ENCODE measurements at places on chromosomes 13 and 19. TPM values are rescaled to one million over a fixed set of nuclear protein-coding genes. Genes with fewer than 3 reads are reported as not detected.
A peak's percentile ranks its signal among the peaks of the same experiment; 100 is the strongest.

The KLF12 gene
- total RNA-seq: 30.9 TPM

The ZNF90 gene
- total RNA-seq: 2.4 TPM

The HCN2 gene
- total RNA-seq: 0.19 TPM

The GPR183 gene
- total RNA-seq: 25.3 TPM

The SPACA6 gene
- total RNA-seq: 37.3 TPM

The ZNF177 gene
- total RNA-seq: 2.0 TPM

The EFNB2 gene
- total RNA-seq: 24.8 TPM

DNA sequence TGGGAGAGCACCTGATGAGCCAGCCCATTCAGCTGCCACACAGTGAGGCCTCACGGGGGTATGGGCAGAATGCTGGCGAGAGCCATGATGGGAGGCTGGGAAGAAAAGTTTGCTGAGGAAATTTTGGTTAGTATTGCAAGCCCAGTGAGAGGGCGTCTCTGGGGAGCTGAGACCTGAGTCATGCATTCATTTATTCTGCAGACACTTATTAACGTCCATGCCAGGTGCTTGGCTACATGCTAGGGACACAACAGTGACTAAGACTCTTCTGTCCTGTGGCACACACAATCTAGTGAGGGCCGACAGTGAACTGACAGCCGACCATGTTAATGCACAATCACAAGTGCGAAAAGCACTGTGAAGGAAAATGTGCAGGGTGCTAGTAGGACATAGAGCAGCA, 27.2 kb downstream of the WDR62 start:
- no peak overlapping the region for H3K27ac ChIP-seq
- no peak for DNase-seq
- no peaks in the 10 kb centered on the region for H3K4me1 ChIP-seq
- no peak overlapping the region for H3K4me3 ChIP-seq
- H3K27me3 ChIP-seq: no peaks in the 10 kb centered on the region

GRCh38 chr13:93729383-93729782, 502.8 kb downstream of the GPC6 start:
- H3K27me3 ChIP-seq: no peaks in the 10 kb centered on the region
- H3K4me3 ChIP-seq: no peak overlapping the region
- DNase-seq: no peak
- peaks cover 3% of the 10 kb centered on the region for H3K4me1 ChIP-seq

DNA sequence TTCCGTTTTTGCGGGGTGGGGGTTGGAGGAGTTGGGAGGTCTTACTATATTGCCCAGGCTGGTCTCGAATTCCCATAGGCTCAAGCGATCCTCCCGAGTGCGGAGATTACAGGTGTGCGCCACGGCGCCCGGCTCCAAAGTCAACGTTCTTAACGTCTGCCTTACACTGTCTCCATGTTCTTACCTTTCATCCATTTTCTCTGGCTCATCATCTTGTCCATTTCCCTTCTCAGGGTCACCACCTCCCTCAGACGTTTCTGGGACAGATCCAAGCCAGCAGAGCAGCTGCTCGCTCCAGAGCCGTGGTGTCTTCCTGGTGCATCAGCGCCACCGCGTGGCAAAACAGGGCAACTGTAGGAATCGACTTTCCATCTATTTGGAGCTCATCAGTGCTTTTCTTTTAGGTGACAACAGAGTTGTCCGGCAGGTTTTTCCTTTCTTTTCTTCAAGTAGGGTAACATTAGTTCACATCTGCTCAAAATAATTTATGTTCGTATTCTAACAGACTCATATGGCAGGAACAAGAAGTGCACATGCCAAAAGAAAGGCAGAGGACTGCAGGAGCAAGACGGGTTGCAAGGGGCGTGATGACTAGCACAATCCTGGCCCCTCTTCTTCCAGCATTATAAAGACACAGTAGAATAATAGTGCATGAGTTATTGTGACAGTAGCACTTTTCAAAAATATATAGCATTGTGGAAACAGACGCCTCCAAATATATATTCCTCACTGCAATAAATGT, 103.1 kb upstream of the ABCC4 start:
- no peaks in the 10 kb centered on the region for H3K36me3 ChIP-seq
- H3K4me1 ChIP-seq: no peaks in the 10 kb centered on the region
- peak; percentile 92 for DNase-seq
- H3K4me3 ChIP-seq: peak overlapping the region; percentile 29
- H3K27me3 ChIP-seq: no peaks in the 10 kb centered on the region
- H3K27ac ChIP-seq: no peak overlapping the region

DNA sequence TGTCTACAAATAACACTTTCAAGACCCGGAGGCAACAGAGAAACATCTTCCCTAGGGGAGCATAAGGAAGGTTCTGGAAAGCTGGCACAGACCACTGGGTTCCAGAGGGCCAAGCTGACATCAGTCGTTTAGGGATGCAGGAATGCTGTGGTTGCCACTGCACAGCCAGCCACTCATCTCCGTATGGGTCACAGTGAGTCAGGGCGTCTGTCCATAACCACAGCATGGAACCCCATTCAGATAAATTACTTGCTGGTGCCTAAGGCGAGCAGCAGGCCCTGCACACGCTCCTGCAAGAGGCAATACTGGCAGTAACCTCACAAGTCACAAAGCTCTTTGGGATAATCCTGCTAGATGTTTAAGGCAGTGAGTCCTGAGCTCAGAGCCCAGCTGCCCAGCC, 140.9 kb upstream of the UBL3 start:
- no peak overlapping the region for H3K27ac ChIP-seq
- no peaks in the 10 kb centered on the region for H3K27me3 ChIP-seq
- DNase-seq: no peak
- H3K4me3 ChIP-seq: no peak overlapping the region
- no peaks in the 10 kb centered on the region for H3K36me3 ChIP-seq
- no peaks in the 10 kb centered on the region for H3K4me1 ChIP-seq

DNA sequence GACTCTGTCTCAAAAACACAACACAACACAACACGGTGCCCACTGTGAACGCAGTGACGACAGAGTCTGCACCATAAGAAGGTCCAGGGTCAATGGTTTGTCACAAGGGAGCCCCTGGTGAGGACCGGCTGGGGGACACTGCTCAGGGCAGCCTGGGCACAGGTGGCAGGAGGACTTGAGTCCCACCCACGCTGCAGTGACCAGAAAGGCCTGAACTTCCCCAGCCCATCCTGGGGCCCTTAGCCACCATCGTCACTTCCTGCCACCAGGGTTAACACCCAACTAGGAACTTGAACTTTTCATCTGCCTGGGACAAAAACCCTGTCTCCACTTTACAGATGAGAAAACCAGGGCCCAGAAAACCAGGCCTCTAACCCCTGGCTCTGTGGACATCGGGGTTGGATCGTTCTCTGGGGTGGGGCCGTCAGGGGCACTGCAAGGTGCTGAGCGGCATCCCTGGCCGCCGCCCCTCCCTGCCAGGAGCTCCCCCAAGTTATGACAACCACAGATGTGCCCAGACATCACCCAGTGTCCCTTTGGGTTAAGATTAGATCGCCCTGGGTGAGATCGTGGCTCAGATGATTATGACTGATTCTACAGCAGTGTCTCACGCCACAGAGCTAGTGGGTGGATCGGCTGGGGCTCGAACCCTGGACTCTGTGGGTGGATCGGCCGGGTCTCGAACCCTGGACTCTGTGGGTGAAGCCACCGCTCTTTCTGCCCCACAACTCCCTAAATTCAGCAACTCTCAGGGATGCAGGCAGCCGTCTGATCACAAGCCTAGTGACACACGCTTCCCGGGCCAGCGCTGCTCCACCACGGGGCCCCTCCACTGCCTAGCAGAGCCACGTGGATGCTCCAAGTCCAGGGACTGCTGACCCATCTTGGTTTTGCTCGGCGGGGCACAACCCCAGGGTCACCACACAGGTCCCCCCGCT, 14.0 kb downstream of the MOB3A start:
- H3K4me3 ChIP-seq: no peak overlapping the region
- no peaks in the 10 kb centered on the region for H3K27me3 ChIP-seq
- H3K27ac ChIP-seq: no peak overlapping the region

DNA sequence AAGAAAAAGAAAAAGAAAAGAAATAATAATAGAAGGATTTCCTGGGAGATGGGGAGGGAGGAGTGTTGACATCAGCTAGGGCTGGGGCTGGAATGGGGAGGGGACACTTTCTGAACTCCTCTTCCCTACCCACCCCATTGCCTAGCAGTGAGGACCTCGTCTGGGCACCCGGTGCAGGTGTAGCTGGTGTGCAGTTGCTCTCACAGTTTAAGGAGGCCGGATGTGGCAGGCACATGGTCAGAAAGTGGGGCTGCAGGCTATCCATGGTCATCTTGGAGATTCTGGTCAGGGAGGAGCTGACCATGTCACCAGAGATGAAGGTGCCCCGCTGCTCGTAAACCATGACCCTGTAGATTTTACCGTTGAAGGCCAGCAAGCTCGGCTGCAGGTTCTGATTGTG, 8.5 kb upstream of the TUBB4A start:
- DNase-seq: no peak
- no peaks in the 10 kb centered on the region for H3K36me3 ChIP-seq
- no peak overlapping the region for H3K4me3 ChIP-seq
- no peaks in the 10 kb centered on the region for H3K4me1 ChIP-seq
- H3K27ac ChIP-seq: no peak overlapping the region
- no peaks in the 10 kb centered on the region for H3K27me3 ChIP-seq

DNA sequence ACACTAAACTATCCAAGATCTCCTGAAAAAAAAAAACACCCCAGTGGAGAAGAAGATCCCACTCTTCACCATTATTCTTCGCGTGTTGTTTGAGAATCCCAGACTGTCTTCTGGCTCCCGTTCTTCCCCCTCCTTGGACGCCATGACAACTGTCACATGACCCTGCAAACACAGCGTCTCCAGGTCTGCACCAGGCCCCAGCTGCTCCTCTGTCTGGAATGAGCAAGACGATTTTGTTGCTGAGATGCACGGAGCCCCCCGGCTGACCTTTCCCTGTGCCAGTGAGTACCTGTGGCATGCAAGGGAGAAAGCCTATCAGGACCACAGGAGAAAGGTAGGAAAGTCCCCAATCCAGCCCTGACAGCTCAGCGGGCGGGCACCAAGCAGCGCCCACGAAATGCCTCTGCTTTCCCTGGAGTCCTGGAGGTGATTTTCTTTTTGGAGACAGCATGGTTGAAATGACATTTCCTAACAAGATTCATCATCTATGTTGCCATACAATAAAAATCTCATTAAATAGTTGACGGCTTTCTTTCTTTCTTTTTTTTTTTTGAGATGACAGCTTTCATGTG, at the start of gene CFAP97D2:
CFAP97D2 (plus strand) TSS at position 171 of the 572 bp plus-strand sequence; CDS start at position 245, 74 bp downstream.
- H3K4me1 ChIP-seq: no peaks in the 10 kb centered on the region
- no peak for DNase-seq
- H3K27me3 ChIP-seq: no peaks in the 10 kb centered on the region
- no peak within 1 kb of the TSS for H3K27ac ChIP-seq
- no peak within 1 kb of the TSS for H3K4me3 ChIP-seq
- no peaks in the 10 kb centered on the region for H3K36me3 ChIP-seq

DNA sequence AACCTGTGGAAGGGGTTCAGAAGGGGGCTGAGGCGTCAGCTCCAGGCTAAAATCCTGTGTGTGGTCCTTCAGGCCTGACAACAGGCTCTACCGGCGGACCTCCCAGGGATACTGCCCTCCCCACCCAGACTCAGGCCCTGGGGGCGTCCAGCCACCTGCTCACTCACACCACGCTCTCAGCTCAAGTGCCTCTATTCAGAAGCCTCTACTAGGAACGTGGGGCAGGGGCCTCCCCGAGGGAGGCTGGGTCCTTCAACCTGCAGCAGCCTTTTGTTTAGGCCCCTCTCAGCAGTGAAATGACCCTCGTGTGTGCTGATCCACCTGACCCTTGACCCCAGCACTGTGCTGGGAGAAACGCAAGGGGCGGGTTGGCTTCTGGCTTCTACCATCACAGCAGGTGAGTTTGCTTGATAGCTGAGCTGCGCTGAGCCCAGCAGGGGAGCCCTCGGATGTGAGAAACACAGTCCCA, 10.6 kb downstream of the PLPP2 start:
- H3K4me1 ChIP-seq: no peaks in the 10 kb centered on the region
- H3K27ac ChIP-seq: no peak overlapping the region
- no peaks in the 10 kb centered on the region for H3K36me3 ChIP-seq
- no peak for DNase-seq

GRCh38 chr19:6234527-6234926, 45.2 kb downstream of the MLLT1 start:
- H3K36me3 ChIP-seq: no peaks in the 10 kb centered on the region
- H3K27ac ChIP-seq: no peak overlapping the region
- DNase-seq: no peak
- H3K4me3 ChIP-seq: no peak overlapping the region

DNA sequence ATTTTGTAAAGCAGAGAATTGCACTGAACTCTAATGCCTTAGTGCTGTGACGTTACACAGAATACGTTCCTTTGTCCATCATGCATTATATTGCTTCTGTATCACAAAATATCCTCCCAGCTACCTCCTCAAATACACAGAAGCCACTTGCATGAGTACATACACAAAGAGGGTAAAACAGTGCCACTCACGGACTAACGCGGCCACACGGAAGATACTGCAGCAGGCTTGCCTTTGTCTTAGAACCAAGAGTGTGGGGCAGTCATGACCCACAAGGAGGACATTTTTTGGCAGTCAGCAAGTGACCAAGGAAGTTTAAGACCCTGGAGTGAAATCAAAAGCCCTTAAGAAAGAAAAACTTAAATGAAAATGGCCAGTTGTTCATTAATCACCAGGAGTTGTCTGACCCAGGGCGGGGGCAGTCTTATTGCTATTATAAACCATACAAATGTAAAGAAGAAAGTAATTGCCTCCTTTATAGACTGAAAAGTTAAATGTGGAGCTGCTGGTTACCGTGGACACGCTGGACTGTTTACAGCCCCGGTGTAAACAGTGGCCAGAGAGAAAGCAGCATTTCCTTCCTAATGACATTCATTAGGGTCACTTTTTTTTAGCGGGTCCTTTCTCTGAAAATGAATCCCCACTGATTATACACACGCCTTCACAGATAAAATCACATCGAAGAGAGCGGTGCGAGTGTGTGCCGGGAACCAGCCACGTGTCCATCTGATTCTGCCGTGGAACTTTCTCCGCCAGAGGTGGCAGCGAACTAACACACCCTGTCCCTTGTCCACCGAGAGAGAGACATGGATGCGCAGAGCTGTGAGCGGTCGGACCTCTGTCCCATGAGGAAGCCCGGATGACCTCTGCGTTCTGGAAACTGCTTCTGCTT, 66.8 kb downstream of the SOX1 start:
- no peaks in the 10 kb centered on the region for H3K36me3 ChIP-seq
- H3K27me3 ChIP-seq: no peaks in the 10 kb centered on the region
- H3K4me3 ChIP-seq: no peak overlapping the region
- DNase-seq: no peak
- H3K27ac ChIP-seq: no peak overlapping the region

- H3K4me3 ChIP-seq: peak within 1 kb of the TSS; percentile 64
- H3K4me1 ChIP-seq: no peaks in the 10 kb centered on the region
- no peak within 1 kb of the TSS for H3K27ac ChIP-seq
- no peaks in the 10 kb centered on the region for H3K27me3 ChIP-seq
- peak; percentile 97 for DNase-seq
These were observed at the start of gene SNRPD2 for GRCh38 chr19:45691516-45692186. Gene SNRPD2 (minus strand): TSS chr19:45691953. CDS start chr19:45691888, 65 bp downstream.

DNA sequence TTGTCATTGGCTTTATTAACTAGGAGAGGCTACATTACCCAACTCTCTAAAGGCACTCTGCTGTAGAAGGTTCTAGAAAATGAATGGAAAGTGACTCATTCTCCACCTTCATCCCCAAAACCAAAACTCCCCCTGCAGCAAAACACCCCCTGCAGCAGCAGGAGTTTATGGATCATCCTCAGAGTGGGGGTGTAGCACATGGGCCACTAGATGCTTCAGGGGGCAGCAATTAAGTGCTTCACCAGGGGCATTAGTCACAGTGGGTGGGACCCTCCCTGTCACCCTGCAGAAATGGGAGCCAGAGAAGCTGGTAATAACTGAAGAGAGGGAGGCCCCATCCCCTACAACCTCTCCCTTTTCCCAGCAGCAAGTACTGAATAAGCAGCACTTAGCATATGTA, 64.5 kb upstream of the MED4 start:
- H3K27ac ChIP-seq: no peak overlapping the region
- no peaks in the 10 kb centered on the region for H3K36me3 ChIP-seq
- H3K27me3 ChIP-seq: no peaks in the 10 kb centered on the region
- H3K4me3 ChIP-seq: no peak overlapping the region

- no peaks in the 10 kb centered on the region for H3K4me1 ChIP-seq
- no peak for DNase-seq
- H3K27me3 ChIP-seq: no peaks in the 10 kb centered on the region
These were observed 10.1 kb downstream of the ZNF714 start for GRCh38 chr19:21092109-21092508.

Measured in aorta (tissue), 5 donors.